ENCODE measurements at places on chromosomes 4 and X.

DNA sequence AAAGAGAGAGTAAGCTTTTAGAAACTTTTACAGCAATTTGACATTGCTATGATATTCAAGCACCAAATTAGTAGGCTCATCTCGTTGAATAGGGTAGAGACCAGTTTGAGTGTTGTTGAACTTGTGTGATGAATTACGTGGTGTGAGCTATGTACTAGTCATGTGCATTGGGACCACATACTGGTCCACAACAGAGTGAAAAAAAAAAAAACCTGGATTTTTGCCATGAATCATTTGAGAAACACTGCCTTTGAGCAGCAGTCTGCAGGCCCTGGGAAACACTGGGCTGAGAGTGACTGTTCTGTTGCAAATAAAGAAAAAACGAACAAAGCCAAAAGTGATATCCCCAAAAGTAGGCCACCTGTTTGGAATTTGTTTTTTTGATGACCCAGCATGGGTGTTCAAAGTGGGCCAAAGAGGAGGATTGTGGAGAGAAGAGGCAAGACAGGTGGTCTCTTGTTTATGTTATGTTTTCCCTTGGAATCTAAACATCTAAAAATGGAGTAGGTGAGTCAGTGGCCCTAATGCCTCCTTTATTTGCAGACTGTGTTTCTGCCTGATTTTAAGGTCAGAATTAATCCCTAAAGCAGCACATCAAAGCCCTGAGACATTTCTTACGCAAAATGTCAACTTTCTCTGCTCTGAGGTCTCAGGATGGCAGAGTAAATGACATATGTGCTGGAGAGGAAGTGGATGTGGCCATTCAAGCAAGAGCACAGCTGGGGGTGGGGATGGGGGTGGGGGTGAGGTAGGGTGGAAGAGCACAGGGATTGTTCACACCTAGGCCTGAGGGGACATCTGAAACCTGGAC lies 33.5 kb downstream of the TAF7L start:
- no peak for DNase-seq

- no peak for DNase-seq
Observed at GRCh38 chr4:93327346-93327745, 501.2 kb upstream of the ATOH1 start.

- DNase-seq: no peak
Observed at GRCh38 chrX:80306007-80306406, 114.2 kb upstream of the TENT5D start.

DNA sequence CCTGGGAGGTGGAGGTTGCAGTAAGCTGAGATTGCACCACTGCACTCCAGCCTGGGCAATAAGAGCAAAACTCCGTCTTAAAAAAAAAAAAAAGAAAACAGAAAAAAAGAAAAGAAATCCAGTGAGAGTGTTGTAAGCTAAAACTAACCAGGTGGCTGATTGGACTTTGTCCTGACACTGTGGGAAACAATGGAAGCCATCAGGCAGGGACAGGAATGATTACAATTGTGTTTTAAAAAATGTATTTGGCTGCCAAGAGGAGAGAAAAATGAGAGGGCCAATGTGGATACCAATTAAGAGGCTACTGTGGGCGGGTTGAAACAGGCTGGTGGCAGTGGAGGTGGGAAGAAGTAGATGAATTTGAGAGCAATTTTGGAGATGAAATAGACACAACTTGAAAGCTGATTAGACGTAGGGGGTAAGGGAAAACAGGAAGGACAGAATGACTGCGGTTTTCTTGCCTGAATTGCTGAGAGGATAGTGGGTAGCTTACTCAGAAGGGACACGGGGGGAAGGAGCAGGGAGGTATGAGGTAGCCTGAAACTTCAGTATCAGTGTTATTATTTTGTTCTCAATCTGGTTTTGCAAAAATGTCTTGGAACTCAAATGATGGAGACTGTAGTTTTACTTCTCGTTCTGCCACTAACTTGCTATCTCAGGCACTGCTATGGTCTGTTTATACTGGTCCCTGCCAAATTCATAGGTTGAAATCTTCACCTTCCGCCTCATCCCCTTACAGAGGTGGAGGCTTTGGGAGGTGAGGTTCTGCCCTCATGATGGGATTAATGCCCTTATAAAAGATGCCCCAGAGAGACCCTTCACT lies 45.6 kb upstream of the CHRNA9 start:
- DNase-seq: no peak

GRCh38 chrX:49269767-49270248 lies at the start of gene PPP1R3F:
Gene PPP1R3F (plus strand): TSS chrX:49269793. CDS start chrX:49269870, 77 bp downstream.
- no peak for DNase-seq

- no peak for DNase-seq
Observed at GRCh38 chr4:3861720-3862639, 95.8 kb downstream of the ADRA2C start.

GRCh38 chr4:25022766-25023165 lies 8.0 kb downstream of the LGI2 start:
- no peak for DNase-seq
